GM23248 (cell line): ENCODE measurements at places on chromosomes 12 and 14.

GRCh38 chr12:3362737-3363136 is 128.3 kb upstream of the PRMT8 start:
- DNase-seq, result peak; percentile 6
- no peak overlapping the region for H3K27ac ChIP-seq
- no peaks in the 10 kb centered on the region for H3K4me1 ChIP-seq
- H3K4me3 ChIP-seq, result no peak overlapping the region

DNA sequence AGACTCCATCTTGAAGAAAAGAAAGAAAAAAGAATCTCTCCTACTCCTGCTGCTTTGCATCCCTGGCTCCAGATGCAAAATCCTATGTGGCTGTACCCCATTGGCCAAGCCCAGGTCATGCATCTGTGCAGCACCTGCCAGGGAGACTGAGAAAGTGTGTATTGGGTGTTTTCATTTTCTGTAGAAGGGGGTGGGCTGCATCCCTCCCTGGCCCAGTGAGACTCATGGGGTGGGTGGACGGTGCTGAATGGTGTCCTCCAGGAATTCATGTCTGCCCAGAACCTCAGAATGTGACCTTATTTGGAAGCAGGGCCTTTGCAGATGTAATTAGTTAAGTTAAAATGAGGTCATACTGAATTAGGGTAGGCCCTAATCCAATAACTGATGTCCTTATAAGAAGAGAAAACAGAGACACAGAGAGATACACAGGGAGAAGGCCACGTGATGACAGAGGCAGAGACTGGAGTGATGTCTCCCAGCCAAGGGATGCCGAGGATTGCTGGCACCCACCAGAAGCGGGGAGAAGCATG is 23.2 kb downstream of the MOAP1 start:
- no peaks in the 10 kb centered on the region for H3K4me1 ChIP-seq
- no peak overlapping the region for H3K27ac ChIP-seq
- H3K36me3 ChIP-seq, result no peaks in the 10 kb centered on the region
- DNase-seq, result no peak
- no peaks in the 10 kb centered on the region for H3K27me3 ChIP-seq
- no peak overlapping the region for H3K4me3 ChIP-seq

GRCh38 chr12:70265132-70265531 is 21.9 kb downstream of the CNOT2 start:
- H3K27me3 ChIP-seq, result no peaks in the 10 kb centered on the region
- H3K27ac ChIP-seq, result no peak overlapping the region
- no peaks in the 10 kb centered on the region for H3K36me3 ChIP-seq
- no peak for DNase-seq
- no peak overlapping the region for H3K4me3 ChIP-seq

- H3K36me3 ChIP-seq, result no peaks in the 10 kb centered on the region
- DNase-seq, result peak; percentile 71
- no peak overlapping the region for H3K27ac ChIP-seq
- peaks cover 41% of the 10 kb centered on the region for H3K27me3 ChIP-seq
- no peaks in the 10 kb centered on the region for H3K4me1 ChIP-seq
Measured at GRCh38 chr12:13278249-13278787, 81.8 kb downstream of the EMP1 start.

DNA sequence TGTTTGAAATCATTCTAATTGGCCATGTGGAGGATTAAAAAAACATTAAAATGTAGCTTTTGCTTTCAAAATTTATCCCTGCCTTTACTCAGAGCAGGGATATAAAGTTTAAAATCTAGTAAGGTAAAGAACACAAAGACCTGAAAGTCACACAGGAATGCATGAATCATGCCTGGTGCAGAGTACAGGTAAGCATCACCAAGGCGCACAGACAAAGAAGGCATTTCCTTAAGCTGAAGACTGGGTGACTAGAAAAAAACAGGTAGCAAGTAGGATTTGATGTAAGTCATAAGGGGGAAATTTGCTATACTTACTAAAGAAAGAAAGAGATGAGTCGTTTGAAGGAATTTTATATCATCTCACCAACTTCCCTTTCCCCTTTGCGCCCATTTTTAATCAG is 405.6 kb downstream of the GXYLT1 start:
- DNase-seq, result no peak
- no peak overlapping the region for H3K27ac ChIP-seq
- no peaks in the 10 kb centered on the region for H3K36me3 ChIP-seq
- no peaks in the 10 kb centered on the region for H3K27me3 ChIP-seq
- no peak overlapping the region for H3K4me3 ChIP-seq

DNA sequence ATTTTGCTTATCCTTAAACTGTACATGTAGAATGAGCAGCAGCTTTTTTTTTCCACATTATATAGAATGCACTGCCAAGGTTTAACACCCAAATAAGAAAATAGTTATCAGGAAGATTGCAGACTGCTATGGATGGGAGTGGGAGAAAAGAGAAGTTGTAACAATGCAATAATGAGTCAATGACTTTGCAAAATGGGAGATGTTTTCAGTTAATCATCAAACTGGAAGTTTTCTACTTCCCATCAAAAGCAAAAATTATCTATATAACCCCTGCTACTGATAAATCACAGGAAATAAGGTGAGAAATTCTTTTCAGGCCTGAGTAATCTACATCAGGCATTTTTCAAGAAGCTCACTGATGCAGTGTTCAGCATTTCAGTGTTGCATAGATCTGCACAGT is 309.1 kb downstream of the GXYLT1 start:
- H3K4me1 ChIP-seq, result no peaks in the 10 kb centered on the region
- H3K36me3 ChIP-seq, result no peaks in the 10 kb centered on the region
- no peak overlapping the region for H3K4me3 ChIP-seq
- no peak for DNase-seq
- no peak overlapping the region for H3K27ac ChIP-seq
- no peaks in the 10 kb centered on the region for H3K27me3 ChIP-seq

DNA sequence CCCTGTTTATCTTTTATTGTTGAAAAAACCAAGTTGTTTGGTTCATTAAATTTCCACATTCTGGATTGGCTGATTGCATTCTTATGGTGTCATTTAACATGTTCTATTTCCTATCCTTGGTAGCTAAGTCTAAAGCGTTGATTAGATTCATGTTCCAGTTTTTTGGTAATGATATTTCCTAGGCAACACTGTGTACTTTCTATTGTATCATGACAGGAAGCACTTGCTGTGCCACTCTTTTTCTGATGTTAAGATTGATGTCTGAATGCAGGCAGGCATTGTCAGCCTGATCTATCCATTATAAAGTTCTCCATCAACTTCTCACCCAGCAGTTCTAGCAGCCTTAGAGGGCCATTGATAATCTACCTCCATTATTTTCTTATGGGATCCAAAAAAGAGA is 91.1 kb upstream of the ARID2 start:
- H3K27me3 ChIP-seq, result no peaks in the 10 kb centered on the region; the same call in 1 of the 2 replicates
- H3K27ac ChIP-seq, result no peak overlapping the region
- no peak for DNase-seq
- H3K4me3 ChIP-seq, result no peak overlapping the region
- no peaks in the 10 kb centered on the region for H3K36me3 ChIP-seq

GRCh38 chr12:64332938-64333337 is 57.6 kb downstream of the C12orf56 start:
- H3K4me3 ChIP-seq, result no peak overlapping the region
- H3K4me1 ChIP-seq, result no peaks in the 10 kb centered on the region
- H3K27me3 ChIP-seq, result no peaks in the 10 kb centered on the region
- H3K27ac ChIP-seq, result no peak overlapping the region

GRCh38 chr12:57152639-57153038 is 5.2 kb upstream of the LRP1-AS start:
- peaks cover 61% of the 10 kb centered on the region for H3K4me1 ChIP-seq
- H3K27me3 ChIP-seq, result no peaks in the 10 kb centered on the region
- peak; percentile 80 for DNase-seq
- H3K27ac ChIP-seq, result peak overlapping the region; percentile 98
- H3K36me3 ChIP-seq, result peaks cover 47% of the 10 kb centered on the region

DNA sequence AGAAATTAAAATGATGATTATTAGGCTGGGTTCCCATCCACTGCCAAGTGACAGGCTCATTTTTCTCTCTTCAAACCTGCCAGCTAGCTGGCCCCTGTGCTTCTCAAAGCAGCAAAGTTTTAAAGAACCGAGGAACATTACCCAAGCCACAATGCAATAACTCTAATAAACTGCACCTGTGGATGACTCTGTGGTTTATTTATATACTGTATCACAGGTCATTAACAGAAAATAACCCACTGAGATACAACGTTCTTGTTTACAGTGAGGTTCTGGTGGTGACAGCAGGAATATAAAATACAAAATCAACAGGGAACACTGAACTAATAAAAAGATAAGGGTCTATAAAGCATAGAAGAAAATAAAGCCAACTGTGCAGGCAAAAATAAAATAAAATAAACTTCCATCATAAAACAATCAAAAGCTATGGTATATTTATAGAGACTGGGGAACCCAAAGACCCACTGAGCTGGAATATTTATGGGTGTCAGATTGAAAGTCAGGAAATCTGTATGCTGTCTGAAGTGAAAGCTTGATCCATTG is 472.9 kb downstream of the NOVA1 start:
- DNase-seq, result no peak
- H3K27me3 ChIP-seq, result no peaks in the 10 kb centered on the region
- H3K27ac ChIP-seq, result no peak overlapping the region
- H3K4me3 ChIP-seq, result no peak overlapping the region
- no peaks in the 10 kb centered on the region for H3K36me3 ChIP-seq

GRCh38 chr12:47033789-47034555 is 45.4 kb upstream of the PCED1B start:
- no peak for DNase-seq
- H3K27me3 ChIP-seq, result no peaks in the 10 kb centered on the region
- no peaks in the 10 kb centered on the region for H3K36me3 ChIP-seq
- peaks cover 8% of the 10 kb centered on the region for H3K4me1 ChIP-seq
- H3K4me3 ChIP-seq, result no peak overlapping the region
- H3K27ac ChIP-seq, result no peak overlapping the region

DNA sequence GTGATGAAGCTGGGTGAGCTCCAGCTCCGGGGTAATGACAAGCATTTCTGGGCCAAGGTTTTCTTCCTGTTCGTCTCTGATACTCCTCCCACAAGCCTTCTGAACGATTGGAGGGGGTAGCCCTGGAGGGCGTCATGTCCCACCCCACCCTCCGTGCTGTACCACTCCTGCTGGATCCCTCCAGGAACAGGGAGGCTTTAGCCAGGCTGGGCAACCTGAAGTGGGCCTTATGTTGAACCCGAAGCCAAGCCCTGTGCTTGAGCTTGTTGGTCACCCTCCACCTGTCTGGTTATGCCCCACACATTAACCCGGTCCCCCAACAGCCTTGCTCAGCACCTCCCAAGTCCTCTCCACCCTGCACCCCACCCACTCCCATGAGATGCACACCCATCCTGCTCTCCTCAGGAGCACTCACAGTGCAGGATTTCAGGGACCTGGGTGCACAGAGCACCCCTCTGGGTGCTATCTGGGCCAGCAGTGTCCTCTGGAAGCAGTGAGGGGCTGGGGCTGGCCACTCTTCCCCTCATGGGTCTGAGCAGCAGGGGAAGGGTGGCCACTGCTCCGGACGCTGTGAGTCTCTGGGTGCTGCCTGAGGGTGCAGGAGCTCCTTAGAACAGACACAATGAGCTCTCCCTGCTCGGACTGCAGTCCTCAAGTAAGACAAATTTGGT is 6.8 kb upstream of the KRT83 start:
- no peaks in the 10 kb centered on the region for H3K36me3 ChIP-seq
- no peak overlapping the region for H3K4me3 ChIP-seq
- H3K4me1 ChIP-seq, result no peaks in the 10 kb centered on the region

DNA sequence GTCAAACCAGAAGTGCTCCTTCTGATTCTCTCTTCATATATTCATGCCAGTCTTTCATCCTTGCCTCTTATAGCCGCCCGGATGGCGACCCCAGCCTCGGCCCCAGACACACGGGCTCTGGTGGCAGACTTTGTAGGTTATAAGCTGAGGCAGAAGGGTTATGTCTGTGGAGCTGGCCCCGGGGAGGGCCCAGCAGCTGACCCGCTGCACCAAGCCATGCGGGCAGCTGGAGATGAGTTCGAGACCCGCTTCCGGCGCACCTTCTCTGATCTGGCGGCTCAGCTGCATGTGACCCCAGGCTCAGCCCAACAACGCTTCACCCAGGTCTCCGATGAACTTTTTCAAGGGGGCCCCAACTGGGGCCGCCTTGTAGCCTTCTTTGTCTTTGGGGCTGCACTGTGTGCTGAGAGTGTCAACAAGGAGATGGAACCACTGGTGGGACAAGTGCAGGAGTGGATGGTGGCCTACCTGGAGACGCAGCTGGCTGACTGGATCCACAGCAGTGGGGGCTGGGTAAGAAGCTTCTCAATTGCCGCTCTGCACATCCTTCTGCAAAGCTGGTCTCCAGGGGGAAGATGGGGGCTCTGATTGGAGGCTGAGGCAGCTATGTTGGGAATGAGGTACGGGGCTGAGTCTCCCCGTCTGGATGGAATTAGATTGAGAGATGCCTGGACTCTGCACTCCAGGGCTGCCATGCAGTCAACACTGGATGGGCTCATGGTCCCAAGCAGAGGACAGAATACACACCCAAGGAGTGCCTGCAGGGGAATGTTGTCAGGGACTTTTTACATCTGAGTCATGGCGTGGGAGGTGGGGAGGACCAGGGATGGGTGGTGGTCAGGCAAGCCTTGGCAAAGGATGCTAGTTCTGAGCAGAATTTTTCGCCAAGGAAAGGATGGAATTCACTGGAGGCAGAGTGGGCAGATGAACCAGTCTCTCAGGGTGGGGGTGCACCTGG is 1.3 kb downstream of the BCL2L2 start:
- DNase-seq, result peak; percentile 60
- peaks cover 22% of the 10 kb centered on the region for H3K4me1 ChIP-seq
- peak overlapping the region; percentile 85; the same call in 1 of the 2 replicates for H3K27ac ChIP-seq
- H3K4me3 ChIP-seq, result peak overlapping the region; percentile 98
- H3K27me3 ChIP-seq, result no peaks in the 10 kb centered on the region
